HCT116 (cell line): ENCODE measurements at places on chromosomes 3 and 15. TPM values are rescaled to one million over a fixed set of nuclear protein-coding genes. Genes with fewer than 3 reads are reported as not detected.

- peak; percentile 71 for DNase-seq
Observed at GRCh38 chr3:70982700-70983140, 600.8 kb downstream of the FOXP1 start.

- DNase-seq: no peak
Observed at GRCh38 chr3:189944285-189945145, 176.2 kb downstream of the P3H2 start.

DNA sequence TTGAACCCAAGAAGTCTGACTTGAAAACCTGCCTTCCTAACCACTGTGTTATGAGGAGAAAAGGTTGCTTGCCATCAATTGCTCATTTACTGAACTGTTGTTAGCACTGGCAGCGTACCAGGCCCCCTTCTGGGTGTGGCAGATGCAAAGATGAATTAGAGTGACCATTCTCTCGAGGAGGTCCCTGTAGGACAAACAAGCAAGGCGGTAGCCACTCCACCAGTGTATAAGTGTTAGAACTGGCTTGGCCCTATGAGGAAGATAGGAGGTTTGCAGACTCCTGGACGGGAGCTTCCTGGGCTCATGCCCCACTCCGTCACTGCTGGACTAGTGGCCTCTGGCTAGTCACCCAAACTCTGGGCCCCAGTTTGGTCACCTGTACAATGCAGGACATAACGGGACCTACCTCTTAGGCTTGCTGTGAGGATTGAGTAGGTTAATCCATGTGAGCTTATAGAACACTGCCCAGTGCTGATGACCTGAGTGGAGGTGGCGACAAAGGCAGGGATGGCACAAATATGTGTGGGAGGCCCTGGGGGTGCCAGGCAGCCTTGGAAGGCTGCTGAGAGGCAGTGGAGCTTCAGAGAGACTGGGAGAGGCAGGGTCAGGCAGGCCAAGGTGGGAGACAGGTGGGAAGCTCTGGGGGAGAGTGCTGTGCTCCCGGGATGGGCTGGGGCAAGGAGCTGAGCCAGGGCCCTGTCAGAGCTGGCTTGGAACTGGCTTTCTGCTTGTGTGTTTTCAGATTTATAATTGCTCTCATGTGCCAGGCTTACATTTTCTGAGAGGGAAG lies 145.9 kb downstream of the DNAJB8 start:
- DNase-seq: no peak

DNA sequence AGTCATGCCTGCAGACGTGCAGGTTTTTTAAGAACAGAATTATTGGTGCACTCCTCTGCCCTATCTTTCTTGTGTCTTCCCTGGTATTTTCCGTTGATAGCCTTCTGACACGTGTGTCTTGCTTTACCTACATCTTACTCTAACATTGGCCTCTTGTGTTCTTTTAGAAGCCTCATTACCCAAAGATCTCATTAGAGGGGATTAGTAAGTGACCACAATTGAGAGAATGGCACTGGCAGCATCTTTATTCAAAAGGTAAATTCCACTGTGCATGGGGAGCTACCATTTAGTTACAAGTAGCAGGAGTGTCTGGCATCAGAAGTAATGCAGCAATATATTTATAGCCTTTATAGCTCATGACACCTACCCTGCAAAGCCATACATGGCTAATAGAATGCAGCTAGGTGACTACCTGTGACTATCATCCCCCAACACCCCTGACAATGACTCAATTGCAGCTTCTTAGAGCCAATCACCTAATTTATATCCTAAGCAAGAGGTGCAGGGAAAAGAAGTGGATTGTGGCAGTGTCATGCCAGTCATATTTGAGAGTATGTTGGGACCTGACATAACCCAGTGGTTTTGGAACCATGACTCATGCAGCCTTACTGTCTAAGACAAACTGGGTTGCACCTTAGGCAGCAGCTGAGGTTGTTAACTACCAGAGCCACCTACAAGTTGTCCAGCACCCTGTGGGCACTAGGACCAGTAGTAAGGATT lies 164.8 kb downstream of the GRM7 start:
- DNase-seq: no peak

GRCh38 chr3:168024537-168024941 lies 71.2 kb downstream of the GOLIM4 start:
- DNase-seq: peak; percentile 82

DNA sequence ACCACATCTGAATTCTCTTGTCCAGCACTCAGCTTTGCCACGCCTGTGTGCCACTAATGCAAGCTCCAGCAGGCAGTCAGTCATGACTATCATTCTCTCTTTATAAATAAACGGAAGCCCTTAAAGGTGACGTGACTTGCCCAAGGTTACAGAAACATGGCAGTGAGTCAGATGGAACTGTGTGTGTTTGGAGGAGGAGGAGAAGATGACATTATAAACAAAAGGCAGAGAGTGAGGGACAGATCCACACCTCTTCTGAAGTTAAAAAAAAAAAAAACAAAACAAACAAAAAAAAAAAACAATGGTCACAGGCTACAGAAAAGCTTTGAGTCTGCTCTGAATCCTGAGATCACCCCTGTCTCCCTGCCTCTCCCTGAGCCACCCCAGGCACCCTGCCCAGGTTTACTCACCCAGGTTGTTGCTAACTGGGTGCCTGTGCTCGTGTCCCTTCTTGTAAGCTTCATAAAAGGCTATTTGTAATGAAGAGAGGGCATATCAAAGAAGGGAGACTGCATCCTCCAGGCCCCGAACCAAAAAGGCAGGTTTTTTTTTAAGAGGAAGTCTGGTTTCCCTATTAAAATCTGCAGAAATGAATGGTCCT lies 119.7 kb upstream of the PHLDB2 start:
- DNase-seq: peak; percentile 86

DNA sequence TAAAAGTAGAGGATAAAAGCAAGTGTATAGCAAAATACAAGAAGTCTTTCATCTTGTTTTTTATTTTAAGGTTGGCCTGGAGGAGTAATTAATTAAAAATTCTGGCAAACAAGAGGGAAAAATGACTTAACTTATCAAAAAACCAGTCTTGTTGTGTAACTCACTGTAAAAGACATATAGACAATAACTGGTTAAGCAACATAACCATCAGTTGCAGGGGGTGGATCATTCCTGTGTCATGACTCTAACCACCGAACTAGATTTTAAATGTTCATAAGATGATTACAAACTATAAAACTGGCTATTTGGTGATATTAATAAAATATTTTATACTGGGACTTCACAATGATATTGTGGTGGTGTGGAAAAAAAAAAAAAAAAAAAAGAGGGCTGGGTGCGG lies 130.6 kb downstream of the STAG1 start:
- no peak for DNase-seq

DNA sequence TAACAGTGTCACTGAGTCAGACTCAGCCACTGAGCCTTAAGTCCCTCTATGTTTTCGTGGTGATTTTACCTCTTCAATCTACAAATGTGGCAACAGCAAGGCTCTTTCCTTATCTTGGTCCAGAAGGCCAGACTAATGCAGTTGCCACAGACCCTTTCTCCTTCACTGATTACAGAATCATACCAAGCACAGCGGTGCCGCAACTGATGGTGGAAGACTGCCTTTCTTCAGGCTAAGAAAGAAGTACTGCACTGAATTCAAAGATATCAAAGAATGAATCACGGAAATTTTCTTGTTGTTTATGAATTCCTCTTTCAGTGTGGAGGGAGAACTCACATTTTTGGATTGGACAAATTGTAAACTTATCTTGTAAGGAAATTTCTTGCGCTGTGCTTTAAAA lies 18.6 kb downstream of the DCP1A start:
- no peak for DNase-seq

DNA sequence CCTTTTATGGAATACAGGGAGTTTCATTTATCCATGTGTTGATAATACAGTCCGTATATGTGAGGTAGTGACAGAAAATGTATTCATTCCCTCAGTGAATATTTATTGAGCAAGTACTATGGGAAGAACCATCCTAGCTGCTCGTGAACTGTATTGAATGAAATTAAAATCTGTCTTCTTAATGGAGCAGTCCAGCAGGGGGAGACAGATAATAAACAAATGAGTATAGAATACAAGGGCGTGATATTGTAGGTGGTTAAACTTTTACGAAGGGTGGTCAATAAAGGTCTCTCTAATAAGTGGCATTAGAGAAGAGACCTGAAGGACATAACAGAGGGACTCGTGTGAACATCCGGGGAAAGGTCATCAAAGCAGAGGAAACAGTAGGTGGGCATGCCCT lies 62.7 kb upstream of the OSTN start:
- DNase-seq: peak; percentile 23

GRCh38 chr15:64621056-64621455 lies 154.3 kb downstream of the RBPMS2 start:
- no peak for DNase-seq

GRCh38 chr3:72896996-72897757 lies 9.3 kb downstream of the GXYLT2 start:
- DNase-seq: no peak

- no peak for DNase-seq
Observed at GRCh38 chr15:48624700-48625099, 20.8 kb downstream of the FBN1 start.

- no peak for DNase-seq
Observed at GRCh38 chr3:155742349-155742965, 2.4 kb downstream of the PLCH1 start.

GRCh38 chr3:134803051-134803505 lies 8.0 kb downstream of the EPHB1 start:
- no peak for DNase-seq

- no peak for DNase-seq
Observed at GRCh38 chr3:191331388-191331787, 1.1 kb upstream of the UTS2B start.

GRCh38 chr3:141273700-141274410 lies 42.2 kb downstream of the PXYLP1 start:
- no peak for DNase-seq

DNA sequence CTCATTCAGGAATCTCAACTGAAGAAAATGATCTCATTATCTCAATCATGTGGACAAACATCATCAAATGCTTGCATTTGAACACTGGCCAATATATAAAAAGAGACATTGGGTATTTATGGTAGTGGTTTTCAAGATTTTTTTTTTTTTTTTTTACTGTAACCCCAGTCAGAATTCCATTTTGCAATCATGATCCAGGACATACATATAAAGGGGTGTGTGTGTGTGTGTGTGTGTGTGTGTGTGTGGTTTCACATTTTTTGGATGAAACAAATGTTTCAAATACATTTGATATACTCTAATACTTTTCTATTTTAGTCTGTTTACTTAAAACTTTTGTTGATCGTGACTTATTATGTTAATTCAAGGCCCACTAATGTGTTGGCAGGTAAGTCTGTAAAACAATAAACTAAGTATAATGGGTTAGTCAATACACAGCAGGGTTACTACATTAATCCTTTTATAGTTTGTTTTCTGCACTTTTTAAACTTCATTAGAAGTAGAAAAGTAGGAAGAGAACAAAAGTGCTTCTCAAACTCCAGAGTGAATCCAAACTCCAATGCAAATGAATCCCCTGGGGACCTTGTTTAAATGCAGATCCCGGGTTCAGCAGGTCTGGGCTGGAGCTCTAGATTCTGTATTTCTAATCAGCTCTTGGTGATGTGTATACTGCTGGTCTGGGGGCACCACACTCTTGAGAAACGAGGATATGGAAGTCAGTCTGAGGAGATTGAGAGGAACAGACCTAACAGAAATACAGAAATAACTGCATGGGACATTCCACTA lies 17.6 kb downstream of the THRB start:
- DNase-seq: no peak

GRCh38 chr15:82748315-82748714 lies 38.6 kb upstream of the AP3B2 start:
- no peak for DNase-seq

DNA sequence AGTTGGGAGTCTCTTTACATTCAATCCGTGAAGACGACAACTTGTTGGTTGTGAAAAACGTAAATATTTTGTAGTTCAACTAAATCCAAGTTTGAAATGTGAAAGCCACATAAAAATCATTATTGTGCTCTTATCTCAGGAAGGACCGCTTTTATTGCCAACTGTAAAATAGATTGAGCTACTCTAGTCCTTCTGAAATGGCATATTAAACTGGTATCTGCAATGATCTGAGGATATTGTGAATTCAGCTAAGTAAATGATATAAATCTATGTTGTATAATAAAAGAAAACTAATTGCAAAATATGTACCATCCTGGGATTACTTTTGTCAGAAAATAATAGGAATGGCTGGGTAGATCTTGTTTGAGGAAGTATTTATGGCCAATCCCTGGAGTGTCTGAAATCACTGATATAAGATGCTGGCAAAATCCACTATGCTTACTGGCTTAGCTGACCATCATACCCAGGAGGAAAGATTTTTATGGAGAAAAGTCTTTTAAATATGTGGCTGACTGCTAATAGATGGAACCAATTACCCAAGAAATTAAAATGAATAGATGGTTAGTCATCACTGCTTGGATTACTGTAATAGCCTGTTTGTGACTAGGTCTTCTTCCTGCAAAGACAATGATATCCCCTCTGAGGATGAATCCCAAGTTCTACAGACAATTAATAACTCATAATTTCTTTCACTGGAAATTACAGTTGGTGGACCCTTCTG lies 191.8 kb downstream of the SEMA6D start:
- no peak for DNase-seq

DNA sequence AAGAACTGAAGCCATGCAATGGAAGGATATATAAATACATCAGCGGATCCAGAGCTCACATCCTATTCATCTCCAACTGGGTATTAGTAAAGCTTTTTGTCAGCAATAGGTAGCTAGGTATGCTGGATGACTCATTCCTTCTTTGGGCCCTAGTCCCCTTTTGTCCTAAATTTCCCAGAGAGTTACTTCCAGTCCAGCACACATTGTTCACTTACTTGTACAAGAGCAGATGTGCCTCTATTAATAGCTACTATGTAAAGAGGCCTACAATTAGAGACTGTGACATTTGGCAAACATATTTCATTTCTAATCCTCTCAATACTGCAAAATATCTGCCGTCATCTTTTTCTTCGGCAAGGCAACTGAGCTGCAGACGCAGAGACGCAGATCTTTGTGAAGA lies 1.7 kb upstream of the SLC4A7 start:
- DNase-seq: no peak

GRCh38 chr15:98900356-98900755 lies 107.2 kb downstream of the PGPEP1L start:
- no peak for DNase-seq

- DNase-seq: peak; percentile 39
Observed at GRCh38 chr15:76199106-76200082, 111.9 kb downstream of the ETFA start.

DNA sequence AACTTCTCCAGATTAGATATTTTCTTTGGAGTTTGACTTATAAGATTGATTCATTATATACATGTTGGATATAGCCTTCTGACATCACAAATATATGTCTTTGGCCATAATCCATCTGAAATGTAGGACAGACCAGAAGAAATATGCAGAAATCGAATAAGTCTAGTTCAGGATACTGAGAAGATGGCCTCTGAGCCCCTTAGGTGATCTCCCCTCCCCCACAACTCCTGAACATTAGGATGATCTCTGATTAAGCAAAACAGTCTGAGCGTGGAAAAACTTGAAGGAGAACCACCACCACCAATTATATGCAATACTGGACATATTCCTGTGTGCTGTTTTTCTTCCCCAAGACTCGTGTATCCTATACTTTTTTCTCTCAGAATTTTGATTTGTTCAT lies 3.2 kb downstream of the SETD5 start:
- DNase-seq: no peak

Gene UBXN7
- 67.0 TPM for total RNA-seq

Gene BNC1
- not detected for total RNA-seq

Gene TRPM1
- not detected for total RNA-seq

Gene CACNA2D2
- 10.2 TPM for total RNA-seq

Gene FETUB
- not detected for total RNA-seq

Gene ACTRT3
- 1.2 TPM for total RNA-seq
